Fibroblast of upper back skin (primary cell): ENCODE measurements at places on chromosomes 16 and 17.
A peak's percentile ranks its signal among the peaks of the same experiment; 100 is the strongest.

GRCh38 chr16:56310690-56311089 lies 114.7 kb downstream of the AMFR start:
- no peak for DNase-seq

DNA sequence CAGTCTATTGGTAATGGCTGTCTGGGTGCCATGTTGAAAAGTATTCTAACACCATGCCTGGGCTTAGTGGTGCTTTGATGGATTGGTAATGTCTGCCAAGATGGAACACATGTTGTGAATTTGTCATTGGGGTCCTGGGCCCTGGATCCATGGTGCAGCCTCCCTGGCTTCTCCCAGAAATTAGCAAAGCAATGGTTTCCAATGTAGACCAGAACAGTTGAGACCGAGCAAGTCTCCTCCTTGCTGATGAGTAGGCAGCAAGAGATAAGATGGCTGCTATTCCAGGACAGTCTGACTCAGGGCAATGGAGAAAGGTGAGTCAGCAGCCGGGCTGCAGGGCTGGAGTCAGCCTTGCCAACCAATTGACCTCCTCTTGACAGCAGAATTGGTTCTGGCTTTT lies 30.8 kb downstream of the GPR139 start:
- no peak for DNase-seq

- DNase-seq, result no peak
Measured at GRCh38 chr16:11183035-11183812, 72.8 kb downstream of the SOCS1 start.

DNA sequence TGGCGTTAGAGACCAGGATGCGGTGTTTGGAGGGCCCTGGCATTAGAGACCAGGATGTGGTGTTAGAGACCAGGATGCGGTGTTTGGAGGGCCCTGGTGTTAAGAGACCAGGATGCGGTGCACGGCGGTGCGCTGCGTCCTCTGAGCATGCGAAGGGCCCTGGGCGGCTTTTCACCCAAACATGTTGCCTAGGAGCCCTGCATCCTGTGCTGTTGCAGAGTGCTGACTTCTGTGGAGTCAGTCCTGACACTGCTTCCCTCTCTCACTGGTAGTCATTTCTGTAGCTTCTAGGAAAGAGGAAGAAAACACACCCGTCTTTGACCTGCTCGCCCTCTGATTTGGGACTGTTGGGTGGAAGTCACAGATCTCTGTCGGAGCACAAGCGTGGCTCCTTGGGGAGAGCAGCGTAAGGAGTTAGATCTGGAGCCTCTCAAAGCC lies 141.2 kb downstream of the LAT start:
- no peak for DNase-seq

DNA sequence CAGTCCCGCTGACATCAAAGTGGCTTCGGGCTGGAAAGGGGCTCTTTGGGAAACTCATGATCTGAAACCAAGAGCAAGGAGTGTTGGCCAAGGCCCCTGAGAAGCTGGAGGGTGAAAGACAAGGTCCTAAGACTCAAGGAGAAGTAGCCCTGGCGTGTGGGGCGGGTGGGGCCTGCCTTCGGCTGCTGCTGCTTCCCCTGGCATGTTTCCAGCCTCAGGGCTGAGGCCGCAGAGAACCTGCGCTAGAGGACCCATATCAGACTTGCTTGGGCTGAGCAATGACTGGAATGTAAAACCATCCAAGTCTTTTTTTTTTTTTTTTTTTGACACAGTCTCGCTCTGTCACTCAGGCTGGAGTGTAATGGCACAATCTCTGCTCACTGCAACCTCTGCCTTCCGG lies 67.5 kb upstream of the GCSH start:
- DNase-seq, result no peak

DNA sequence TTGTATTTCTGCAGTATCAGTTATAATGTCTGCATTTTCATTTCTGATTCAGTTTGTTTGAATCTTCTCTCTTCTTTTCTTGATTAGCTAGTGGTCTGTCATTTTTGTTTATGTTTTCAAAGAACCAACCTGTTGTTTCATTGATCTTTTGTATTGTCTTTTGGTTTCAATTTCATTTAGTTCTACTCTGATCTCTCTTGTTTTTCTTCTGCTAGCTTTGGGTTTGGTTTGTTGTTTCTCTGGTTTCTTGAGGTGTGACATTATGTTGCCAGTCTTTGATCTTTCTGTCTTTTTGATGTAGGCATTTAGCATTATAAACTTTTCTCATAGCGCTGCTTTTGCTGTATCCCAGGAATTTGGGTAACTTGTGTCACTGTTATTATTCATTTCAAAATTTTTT lies 107.2 kb downstream of the PHKB start:
- no peak for DNase-seq

DNA sequence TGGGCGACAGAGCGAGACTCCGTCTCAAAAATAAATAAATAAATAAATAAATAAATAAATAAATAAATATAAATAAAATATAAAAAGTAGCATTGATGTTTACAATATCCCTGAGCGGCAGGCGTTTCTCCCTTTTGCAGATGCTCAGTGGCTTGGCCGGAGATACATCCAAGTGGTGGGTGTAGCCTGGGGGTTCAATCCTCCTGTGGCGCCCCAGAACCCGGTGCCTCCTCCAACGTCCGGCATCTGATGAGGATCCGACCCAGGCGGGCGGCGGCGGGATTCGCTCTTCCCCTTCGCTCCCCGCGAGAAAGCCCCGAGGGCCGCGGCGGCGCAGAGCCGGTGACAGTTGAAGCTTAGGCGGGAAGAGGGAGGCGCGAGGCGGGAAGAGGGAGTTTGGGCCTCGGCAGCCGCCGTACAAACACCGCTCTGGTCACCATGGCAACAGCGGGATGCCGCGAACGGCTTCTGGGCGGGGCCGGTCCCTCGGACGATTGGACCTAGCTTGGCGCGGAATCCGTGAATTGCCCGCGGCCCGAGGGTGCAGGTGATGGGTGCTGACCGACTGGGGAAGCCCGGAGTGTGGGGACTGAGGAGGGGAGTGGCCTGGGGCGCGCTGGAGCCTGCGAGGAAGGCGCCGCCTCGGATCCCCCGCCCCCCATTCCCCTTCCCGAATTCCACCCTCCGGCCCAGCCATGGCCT lies 12.7 kb upstream of the ALDOA start:
- DNase-seq, result peak; percentile 90

- DNase-seq, result peak; percentile 27
Measured at GRCh38 chr17:56478836-56479447, 114.6 kb upstream of the NOG start.

DNA sequence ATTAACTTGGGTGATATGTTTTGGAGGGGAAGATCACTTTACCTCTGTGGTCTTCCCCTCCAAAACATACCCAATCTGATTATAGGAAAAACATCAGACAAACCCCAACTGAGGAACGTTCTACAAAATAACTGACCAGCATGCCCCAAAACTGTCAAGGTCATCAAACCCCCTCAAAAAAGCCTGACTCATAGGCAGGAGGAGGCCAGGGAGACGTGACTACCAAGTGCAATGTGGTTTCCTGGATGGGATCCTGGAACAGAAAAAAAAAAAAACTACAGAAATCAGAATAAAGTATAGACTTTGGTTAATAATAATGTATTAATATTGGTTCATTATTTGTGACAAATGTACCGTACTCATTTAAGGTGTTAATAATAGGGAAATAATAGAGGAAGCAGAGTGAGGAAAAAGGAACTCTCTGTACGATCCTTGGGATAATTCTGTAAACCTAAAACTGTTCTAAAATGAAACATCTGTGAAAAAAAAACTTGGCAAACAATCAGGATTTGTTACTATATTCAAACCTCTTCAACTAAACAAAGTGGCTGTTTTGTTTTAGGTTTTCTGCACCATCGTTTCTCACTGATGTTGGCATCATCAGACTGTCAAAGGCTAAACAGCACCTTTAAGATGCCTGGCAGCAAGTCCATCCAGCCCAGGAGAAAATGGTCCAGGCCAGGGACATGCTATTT lies 266.7 kb upstream of the SDK2 start:
- no peak for DNase-seq

GRCh38 chr17:41586863-41587495 lies at the start of gene KRT14:
Gene KRT14 (minus strand): TSS chr17:41586895. CDS start chr17:41586834, 61 bp downstream.
- no peak for DNase-seq

DNA sequence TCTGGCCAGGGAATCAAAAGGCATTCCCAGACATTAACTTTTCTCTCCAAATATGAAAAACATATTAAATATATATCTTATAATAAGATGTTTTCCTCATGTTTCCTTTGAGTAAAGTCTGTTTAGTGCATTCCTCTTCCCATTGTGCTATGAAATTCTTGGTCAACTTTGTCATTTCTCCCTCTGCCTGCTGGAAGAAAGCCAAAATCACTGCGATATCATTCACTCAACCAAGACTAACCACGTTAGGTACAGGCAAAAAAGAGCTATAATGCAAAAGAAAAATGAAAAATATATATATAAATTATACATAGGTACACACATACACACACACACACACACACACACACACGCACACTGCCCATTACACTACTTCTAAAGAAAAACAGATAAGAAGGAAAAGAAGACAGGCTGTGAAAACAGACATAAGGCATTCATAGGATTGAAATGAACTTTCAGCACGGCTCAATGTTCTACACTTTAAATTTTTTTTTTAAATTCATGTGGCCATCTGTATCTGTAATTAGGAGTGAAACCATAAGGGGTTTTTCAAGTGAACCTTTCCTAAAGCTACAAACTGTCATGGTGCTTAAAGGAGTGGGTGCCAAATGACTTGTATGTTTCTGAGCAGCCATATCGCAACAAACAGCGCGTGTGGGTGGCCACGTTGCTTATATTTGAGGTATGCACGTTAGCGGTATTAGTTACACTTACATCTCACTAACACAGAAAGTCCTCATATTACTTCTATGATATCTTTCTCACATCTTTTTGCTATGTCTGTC lies 71.6 kb upstream of the PSMD7 start:
- peak; percentile 80 for DNase-seq

- DNase-seq, result peak; percentile 63
Measured at GRCh38 chr16:11806721-11807120, 9.7 kb upstream of the ZC3H7A start.
